ENCODE measurements at places on chromosomes 7 and 10. TPM values are rescaled to one million over a fixed set of nuclear protein-coding genes. Genes with fewer than 3 reads are reported as not detected.
A peak's percentile ranks its signal among the peaks of the same experiment; 100 is the strongest.

The INHBA gene
- total RNA-seq = not detected

The PPP1R17 gene
- not detected for total RNA-seq

The NPFFR1 gene
- not detected for total RNA-seq

The TMEM130 gene
- total RNA-seq = not detected

The ZNF3 gene
- 21.1 TPM for total RNA-seq

The RBM20 gene
- 0.45 TPM for total RNA-seq

The PRF1 gene
- 44.7 TPM for total RNA-seq

GRCh38 chr7:74372511-74373111, 81.1 kb upstream of the GTF2IRD1 start:
- no peak for DNase-seq

GRCh38 chr7:74083928-74084721, 521 bp downstream of the LIMK1 start:
- peak; percentile 41 for DNase-seq

GRCh38 chr10:71780156-71780555, 6.8 kb upstream of the VSIR start:
- no peak for DNase-seq

DNA sequence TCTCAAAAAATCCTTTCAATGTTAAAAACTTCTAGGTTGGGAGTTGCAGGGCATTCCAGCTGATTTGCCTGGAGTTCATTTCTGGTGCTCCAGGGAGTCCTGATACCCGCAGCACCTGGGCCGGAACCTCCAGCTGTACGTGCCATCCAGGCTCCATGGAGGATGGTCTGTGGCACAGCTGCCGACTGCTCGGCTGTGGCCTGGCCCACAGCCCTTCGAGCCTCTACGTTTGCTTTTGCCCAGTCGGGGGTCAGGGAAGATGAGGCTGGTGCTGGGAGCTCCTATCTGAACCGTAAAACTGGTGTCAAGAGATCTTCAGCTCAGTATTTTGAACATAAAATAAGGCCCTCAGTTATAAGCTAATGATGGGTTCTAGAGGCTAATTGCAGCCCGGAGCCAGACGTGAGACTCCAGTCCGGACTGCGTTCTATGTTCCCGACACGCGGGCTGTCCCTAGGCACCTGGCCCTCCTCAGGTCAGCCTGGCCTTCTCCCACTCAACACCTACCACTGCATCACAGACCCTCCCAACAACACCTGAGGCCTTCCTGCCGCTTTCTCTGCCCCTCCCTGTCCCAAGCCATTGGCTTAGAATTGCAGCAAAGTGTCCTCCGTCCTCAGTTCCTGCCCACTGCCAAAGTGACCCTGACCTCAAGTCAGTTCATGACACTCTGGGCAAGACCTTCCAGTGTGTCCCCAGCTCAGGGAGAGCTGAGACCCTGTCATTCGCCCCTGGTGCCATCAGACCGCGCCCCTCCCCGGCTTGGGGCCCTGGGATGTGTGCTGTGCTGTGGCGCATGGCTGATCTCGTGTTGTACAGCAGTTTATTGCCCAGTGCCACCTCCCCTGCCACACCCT, 64.2 kb upstream of the DNAJB6 start:
- no peak for DNase-seq

- DNase-seq = peak; percentile 45
These were observed 642 bp upstream of the COL13A1 start for GRCh38 chr10:69801094-69801433.

GRCh38 chr7:158186864-158187693, 400.5 kb downstream of the PTPRN2 start:
- no peak for DNase-seq

- no peak for DNase-seq
These were observed 24.2 kb downstream of the GPER1 start for GRCh38 chr7:1112109-1112508.

GRCh38 chr7:71637578-71637977, 505.6 kb downstream of the GALNT17 start:
- DNase-seq = no peak

DNA sequence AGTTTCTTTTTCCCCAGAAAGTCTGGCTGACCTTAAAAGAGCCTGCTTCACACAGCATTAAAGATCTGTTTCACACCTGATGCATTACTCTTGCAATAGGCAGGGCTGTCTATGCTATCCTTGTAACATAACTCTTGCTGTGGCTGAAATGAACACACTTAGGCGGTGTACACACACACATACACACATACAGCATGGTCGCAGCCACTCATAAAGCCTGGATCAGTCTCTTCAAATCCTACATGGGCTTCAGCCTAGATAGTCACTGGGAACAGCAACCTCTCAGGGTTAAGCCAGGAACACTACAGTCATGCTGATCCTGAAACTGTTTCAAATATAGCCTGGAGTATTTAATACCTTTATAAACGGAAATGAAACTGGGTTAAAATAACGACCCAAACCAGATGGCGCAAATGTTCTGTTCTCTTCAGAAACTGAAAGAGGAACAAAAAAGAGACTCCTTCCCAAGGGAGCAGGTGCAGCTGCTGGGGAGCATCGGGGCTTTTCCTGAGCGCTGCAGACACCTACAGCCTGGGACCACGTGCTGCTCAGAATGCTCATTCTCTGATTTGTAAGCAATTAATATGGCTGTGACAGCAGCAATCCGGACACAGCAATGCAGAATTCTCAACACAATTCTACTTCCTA, 61.0 kb upstream of the SFMBT2 start:
- DNase-seq = peak; percentile 21

GRCh38 chr7:26437003-26437532, 145.4 kb downstream of the SNX10 start:
- DNase-seq = no peak

- no peak for DNase-seq
These were observed 821.9 kb upstream of the AUTS2 start for GRCh38 chr7:68776326-68776725.

GRCh38 chr7:131222171-131222570, 105.5 kb upstream of the MKLN1 start:
- no peak for DNase-seq

DNA sequence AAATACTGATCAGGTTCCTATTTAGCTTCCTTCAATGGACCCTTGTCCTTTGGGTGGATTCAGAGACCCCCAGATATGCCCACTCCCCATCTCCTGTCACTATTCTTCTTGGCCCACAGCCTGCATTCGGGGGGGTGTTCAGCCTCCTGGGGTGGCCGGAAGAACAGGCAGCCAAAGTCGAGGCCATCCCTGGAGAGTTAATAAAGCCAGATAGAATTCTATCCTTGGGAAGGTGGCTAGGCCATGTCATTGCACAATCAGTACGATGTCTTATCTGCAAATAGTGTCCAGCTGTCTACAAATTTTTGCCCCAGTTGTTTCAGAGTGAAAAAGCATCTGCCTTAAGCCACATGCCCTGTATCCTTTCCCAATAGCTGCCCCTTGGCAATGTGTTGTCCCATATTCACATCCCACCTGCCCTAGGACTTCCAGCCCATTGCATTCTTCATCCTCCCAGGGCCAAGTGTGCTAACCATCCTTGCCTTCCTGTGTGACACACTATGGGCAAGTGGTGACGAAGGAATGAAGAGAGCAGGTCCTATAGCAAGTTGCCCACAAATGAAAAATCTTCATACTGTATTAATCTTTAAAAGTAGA, 9.9 kb upstream of the FAM107B start:
- DNase-seq = no peak

DNA sequence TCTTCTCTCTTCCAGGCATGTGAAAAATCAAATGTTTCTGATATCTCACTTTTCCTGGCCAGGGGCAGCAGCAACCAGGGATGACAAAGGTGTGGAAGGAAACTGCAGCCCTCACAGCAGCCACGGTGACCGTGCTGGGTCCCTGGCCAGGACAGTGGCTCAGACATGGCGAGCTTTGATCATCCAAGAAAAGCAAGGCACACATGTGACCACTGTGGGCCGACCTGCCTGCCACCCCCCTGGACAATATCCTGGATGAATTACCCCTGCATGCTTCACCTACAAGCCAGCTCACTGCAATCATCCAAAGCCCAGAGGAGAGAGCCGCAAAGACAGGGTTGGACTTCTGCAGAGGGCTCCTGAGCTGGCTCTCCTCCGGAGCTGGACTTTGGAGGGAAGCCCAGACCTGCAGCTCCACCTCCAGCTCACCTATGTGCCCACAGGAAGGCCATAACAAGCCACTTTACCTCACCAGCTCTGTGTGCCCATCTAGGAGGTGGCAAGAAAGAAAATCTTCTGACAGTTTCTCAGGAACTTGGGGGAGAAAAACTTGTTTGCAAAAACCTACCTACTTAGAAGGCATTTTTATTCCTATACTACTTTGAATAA, 2.7 kb downstream of the CHST15 start:
- DNase-seq = no peak

DNA sequence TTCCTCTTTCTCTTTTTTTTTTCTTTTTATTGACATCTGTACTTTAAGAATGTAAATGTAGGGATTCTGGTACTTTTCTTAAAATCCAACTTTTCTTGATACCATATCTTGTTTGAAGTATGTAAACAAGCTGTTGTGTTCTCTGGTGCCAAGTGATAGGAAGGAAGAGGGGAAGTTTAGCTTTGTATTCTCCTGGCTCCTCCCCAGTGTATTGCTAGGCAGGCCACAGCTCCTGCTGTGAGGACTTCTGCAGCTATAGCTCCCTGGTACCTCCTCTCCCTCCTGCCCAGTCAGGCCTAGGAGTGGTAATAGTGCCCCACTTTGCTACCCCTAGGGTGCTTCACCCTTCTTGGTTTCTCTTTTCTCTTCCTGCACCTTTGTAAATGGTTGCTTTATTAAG, 45.3 kb upstream of the SP8 start:
- DNase-seq = no peak

GRCh38 chr10:1545524-1545923, 191.8 kb downstream of the ADARB2 start:
- no peak for DNase-seq

GRCh38 chr10:70312249-70312648, 28.4 kb upstream of the NPFFR1 start:
- DNase-seq = no peak
